ENCODE measurements at places on chromosomes 1 and 21.

GRCh38 chr1:86396498-86396890 lies 371 bp upstream of the ODF2L start:
- DNase-seq = no peak

- no peak for DNase-seq
Measured at GRCh38 chr1:154992721-154993571, 440 bp upstream of the LENEP start.

DNA sequence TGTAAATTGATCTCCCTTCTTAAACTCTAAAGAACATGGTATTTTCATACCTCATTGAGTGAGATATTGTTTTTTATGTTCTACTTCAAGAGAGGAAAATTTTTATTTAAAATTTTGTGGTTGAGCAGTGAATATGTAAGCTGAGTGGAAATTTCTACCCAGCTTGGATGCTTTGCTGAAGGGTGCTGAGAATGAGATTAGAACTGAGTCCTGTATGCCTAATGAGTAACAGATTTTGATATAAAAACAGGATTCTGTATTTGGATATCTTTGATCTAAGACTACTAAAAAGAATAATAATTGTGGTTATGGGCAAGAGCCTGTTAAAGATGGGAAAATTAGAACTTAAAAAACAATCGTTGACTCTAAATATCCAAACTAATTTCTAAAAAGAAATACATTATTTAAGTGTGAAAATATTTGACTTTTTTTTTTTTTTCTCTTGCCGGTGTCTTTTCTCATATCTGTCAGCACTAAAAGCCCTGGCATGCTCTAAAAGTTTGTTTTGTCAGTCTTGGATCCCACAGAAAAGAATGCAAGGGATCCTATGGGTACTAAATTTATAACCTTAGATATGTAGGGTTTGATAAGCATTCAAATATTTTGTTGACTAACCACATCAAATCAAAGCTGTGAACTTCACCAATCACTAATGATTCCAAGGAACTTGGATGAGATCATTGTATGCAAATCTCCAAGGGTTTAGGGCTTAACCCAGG lies 652.3 kb downstream of the PTPRC start:
- DNase-seq = no peak

- no peak for DNase-seq
Measured at GRCh38 chr1:203549309-203549708, 55.4 kb downstream of the OPTC start.

DNA sequence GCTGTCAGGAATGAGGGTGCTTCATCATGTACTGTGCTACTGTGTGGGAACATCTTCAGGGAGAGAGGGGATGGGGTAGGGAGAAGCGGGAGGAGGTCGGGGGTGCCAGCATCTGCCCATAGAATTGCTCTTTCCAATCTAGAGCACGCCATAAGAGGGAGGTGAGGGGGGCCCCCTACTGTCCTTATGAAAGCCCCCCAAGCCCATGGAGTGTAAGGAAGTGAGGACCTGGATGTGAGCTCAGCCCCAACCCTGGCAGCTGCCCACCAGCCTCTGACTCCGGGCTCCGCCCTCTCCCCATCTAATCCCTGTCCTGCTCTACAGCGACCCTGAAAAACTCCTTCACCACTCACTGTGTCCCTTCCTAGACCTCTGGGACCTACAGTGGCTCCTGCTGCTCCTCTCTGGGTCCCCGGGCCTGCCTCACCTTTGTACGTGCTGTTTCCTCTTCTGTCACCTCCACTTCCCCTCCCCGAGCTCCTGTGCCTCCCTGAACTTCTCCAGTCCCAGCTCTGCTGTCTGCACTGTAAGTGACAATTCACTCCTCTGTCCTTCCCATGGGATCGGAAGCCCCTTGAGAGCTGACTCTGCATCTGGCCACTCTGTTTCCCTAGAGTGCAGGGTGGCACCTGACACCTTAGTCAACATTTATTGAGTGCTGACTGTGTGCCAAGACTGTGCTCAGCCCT lies 269.4 kb downstream of the PTPRU start:
- DNase-seq = no peak

DNA sequence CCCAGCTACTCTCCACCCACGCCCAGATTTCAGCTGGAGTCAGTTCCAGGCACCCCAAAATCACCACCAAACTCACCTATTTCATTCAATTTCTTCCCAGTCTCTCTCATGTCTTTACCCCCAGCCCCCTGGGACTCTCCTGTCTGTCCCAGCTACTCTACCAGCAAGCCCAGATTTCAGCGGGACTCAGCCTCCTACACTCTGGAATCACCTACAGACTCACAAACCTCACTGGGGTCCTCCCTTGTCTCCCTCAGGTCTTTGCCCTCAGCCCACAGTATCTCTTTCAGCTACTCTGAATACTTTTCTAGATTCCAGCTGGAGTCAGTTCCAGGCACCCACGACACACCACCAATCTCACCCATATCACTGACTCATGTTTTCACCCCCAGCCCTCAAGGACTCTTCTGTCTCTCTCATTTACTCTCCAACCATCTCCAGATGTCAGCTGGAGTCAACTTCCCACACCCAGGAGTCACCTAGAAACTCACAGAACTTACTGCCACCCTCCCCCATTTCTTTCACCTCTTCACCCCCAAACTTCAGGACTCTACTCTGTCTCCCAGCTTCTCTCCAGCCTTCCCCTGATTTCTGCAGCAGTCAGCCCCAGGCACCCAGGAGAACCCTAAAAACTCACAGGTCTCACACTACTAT lies 1529.3 kb upstream of the TPTE start:
- no peak for DNase-seq
